Thoracic aorta (tissue), 2 donors: ENCODE measurements at places on chromosomes 1 and 21.

GRCh38 chr1:95655321-95656020 is 421.5 kb downstream of the RWDD3 start:
- H3K4me3 ChIP-seq, result no peak overlapping the region
- H3K36me3 ChIP-seq, result no peaks in the 10 kb centered on the region
- no peak for DNase-seq
- peaks cover 8% of the 10 kb centered on the region for H3K4me1 ChIP-seq

DNA sequence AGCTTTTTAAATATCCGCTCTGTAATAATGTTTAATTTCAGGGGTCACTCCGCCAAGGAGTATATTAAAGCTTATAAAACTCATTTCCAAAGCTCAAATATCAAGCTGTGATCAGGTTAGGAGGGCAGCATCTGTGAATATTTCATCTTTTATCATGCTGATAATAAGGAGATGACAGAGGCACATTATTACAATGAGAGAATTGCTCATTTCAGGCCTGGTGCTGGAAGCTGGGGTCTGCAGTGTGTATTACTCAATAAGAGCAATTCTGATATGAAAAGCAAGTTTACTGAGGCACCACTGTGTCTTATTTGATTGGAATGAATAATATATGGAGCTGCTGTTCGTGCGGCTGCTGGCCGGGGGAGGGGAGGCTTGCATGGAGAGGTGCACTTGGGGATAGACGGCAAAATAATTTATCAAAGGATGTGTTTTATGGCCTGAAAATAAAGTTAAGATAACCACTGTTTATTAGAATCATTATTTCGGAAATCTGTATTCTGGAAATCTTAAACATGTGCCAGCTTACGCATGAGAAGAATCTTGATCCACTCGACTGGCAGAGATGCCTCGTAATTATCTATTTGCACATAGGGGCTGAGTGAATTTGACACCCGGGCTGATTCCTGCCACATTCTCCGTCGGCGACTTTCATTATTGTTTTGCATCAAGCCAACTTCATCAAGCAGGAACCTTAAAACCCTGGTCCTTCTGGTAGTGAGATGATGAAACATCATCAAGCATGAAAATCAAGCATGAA is 173.2 kb downstream of the RRAGC start:
- no peak for DNase-seq
- H3K4me3 ChIP-seq, result no peak overlapping the region
- H3K4me1 ChIP-seq, result no peaks in the 10 kb centered on the region
- no peaks in the 10 kb centered on the region for H3K27me3 ChIP-seq
- no peak overlapping the region for H3K27ac ChIP-seq

DNA sequence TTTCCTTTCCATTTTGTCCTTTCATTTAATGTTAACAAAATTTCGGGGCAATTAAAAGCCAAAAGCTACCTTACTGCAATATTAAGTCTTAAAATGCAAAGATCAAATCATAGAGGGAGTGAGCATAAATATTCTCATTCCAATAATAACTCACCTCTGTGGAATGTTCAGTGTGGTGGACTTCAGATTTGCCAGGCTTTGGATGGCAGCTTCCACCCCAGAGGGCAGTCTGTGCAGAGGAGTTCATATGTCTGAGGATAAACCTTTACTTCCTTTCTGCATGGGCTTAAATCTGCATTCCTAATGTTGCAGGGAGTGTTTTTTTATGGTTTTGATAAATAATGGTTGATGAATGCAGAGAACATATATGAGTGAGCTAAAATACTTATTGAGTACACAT is 16.3 kb downstream of the KIAA0040 start:
- H3K27me3 ChIP-seq, result no peaks in the 10 kb centered on the region
- no peaks in the 10 kb centered on the region for H3K4me1 ChIP-seq
- H3K36me3 ChIP-seq, result peaks cover 19% of the 10 kb centered on the region
- H3K27ac ChIP-seq, result no peak overlapping the region

DNA sequence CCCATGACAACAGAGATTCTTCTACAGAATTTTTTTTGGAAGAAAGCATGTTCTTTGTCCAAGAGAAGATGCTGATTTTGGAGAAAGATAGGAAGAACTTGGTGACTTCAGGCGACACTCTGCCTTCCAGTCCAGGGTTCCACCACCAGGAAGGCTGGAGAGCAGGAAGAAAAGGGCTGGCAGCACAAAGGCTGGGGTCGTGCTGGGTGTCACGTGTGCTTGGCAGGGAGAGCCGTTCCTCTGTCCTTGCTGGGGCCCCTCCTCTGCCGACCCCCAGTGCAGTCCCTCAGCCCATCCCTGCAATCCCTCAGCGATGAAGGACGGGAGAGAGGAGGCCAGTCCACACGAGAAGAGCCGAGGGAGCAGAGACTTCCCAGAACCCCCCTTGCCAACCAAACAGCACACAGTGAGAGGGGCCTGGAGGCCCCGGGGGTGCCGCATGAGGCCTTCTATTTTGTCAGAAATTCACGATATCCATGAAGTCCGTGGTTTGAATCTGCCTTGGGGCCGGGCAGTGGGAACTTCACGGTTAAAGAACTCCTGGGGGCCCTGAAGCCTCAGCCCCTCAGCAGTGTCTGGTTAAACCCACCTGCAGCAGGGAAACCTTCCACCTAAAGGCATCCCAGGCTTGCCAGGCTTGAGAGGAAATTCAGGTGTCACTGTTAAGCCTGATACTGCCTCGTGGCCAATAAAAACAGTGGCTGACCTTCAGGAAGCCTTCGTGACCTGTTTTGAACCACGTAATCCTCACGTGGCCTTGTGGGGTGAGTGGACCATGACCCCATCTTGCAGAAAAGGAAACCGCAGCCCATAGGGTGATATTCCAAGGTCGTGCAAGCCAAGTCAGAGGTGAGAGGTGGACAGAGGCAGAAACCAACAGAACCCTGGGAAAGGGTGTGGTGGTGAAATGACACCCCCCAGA is 3.4 kb downstream of the KRTAP10-12 start:
- H3K36me3 ChIP-seq, result no peaks in the 10 kb centered on the region
- no peaks in the 10 kb centered on the region for H3K27me3 ChIP-seq
- H3K4me1 ChIP-seq, result no peaks in the 10 kb centered on the region
- DNase-seq, result no peak

DNA sequence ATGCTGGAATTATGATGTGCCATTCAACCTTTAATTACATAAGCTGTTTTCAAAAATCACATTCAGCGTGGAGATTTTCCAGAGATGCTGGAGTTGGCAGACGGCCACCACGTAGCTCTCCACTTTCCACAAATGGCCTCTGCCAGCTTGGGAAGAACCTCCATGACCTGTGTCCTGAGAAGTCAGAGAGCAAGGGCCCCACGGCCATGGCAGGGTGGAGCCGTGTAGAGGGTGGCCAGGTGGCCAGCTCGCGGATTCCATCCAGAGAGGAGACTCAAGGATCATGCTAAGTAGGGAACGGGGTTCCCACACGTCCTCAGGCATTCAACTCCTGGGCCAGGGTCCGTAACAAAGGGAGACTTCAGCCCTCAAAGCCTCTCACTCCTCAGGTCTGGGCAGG is 1.3 kb upstream of the GALE start:
- DNase-seq, result no peak
- H3K4me3 ChIP-seq, result no peak overlapping the region
- no peaks in the 10 kb centered on the region for H3K27me3 ChIP-seq
- H3K4me1 ChIP-seq, result peaks cover 23% of the 10 kb centered on the region
- H3K27ac ChIP-seq, result no peak overlapping the region
- peaks cover under 1% of the 10 kb centered on the region for H3K36me3 ChIP-seq

DNA sequence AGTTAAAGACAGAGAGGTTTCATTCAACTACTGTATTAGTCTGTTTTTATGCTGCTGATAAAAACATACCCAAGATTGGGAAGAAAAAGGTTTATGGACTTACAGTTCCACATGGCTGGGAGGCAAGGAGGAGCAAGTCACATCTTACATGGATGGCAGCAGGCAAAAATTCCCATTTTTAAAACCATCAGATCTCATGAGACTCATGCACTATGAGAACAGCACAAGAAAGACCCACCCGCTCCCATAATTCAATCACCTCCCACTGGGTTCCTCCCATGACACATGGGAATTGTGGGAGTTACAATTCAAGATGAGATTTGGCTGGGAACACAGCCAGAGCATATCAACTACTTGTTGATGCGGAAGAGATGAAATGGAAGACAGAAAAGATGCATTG is 9.2 kb downstream of the GPR161 start:
- H3K27me3 ChIP-seq, result no peaks in the 10 kb centered on the region
- no peak overlapping the region for H3K4me3 ChIP-seq
- no peaks in the 10 kb centered on the region for H3K4me1 ChIP-seq

GRCh38 chr1:163083690-163084089 is 14.5 kb downstream of the RGS4 start:
- peak overlapping the region; percentile 92 for H3K27ac ChIP-seq
- H3K27me3 ChIP-seq, result no peaks in the 10 kb centered on the region
- no peaks in the 10 kb centered on the region for H3K36me3 ChIP-seq
- peaks cover 43% of the 10 kb centered on the region for H3K4me1 ChIP-seq
- DNase-seq, result no peak

- DNase-seq, result no peak
- no peak overlapping the region for H3K27ac ChIP-seq
- H3K4me3 ChIP-seq, result no peak overlapping the region
- H3K4me1 ChIP-seq, result peaks cover 32% of the 10 kb centered on the region
Measured at GRCh38 chr1:172380441-172381244, 39.8 kb upstream of the C1orf105 start.
